ENCODE measurements at places on chromosomes 6 and 20. TPM values are rescaled to one million over a fixed set of nuclear protein-coding genes. Genes with fewer than 3 reads are reported as not detected.
A peak's percentile ranks its signal among the peaks of the same experiment; 100 is the strongest.

- DNase-seq: peak; percentile 56
Measured at GRCh38 chr20:9978397-9979004, 56.3 kb upstream of the ANKEF1 start.

Gene AGPAT4
- total RNA-seq: 8.6 TPM

GRCh38 chr6:80449726-80450125 lies 343.3 kb downstream of the BCKDHB start:
- DNase-seq: no peak

GRCh38 chr20:62677678-62678077 lies 31.0 kb upstream of the NTSR1 start:
- DNase-seq: no peak

- no peak for DNase-seq
Measured at GRCh38 chr20:4729265-4729664, 7.6 kb downstream of the PRND start.

DNA sequence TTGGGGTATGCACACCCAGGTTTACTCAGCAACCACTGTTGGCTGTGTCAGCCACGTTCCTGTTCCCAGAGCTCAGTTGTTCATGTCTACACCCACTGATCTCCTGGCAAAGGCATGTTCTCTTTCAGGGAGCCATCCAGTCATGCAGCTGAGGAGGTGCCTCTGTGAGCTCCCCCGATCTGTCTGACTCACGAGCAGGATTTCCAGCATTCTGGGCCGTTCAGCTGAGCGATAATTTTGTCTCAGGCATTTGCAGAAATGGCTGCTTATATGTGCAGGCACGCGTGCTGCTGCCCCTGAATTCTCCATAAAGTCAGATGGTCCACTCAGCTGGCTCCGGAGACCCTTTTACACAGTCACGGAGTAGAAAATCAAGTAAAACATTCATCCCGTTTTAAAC lies 78.4 kb upstream of the IYD start:
- no peak for DNase-seq

DNA sequence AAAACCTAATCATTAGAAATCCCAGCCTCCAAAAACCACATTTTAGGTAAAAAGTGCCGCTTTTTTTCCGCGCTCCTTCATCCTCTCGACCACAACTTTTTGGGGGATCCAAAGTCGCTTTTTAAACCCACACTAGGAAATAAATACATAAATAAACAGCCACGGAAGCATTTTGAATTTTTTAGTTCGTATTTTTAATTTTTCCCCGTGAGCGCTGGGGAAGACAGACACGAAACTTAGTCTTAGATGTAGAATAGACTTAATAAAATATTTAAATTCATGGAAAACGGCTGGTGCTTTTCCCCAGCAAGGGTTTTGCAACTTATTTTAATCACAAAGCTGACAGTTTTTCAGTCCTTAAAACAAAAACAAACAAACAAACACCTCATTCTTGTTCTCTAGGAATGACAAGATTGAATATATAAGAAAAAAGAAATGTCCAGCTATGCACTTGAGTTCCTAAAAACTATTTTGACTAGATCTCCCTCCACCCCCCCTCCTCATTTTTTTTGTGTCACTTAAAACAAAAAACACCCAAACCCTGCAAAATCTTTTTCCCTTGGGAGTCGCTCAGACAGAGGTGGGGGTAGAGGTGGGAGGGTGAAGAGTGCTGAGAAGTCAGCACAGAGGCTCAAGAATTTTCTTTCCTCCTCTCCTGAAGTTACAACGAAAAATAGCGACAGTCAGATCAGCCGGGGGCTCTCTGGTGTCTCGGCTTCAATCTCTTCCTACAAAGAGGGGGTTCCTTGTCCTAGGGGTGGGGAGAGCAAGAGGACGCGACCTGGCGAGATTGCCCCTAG lies 43.4 kb upstream of the SUPT3H start:
- DNase-seq: no peak

Gene ZFP57
- total RNA-seq: 0.07 TPM

DNA sequence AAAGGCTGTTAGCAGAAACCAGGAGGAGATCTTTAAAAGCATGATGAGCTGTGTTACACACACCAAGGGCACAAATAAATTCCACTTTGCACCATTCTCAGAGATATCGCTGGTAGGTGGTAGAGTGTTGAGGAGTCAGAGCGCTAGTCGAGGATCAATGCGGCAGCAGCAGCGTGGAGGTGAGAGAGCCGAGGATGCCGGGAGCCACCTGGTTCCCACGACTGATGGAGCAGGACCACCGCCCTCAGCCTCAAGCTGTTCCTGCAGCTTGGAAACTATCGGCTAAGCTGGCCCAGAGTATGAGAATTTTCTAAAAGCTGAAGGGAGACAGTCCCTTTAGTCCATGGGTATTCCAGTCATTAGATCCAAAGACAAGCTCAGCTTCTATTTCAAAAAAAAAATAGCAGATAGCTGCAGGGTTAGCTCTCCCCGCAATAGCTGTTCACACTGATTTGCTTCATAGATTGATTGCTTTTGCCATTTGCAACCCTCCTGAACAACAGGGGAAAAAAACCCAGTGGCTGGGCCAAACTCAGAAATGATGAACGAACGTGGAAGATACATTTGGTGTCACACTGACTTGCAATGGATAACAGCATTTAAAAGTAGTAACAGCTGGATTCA lies 106.2 kb downstream of the LCA5 start:
- no peak for DNase-seq

All from kidney epithelial cell (primary cell).